Memory B cell (primary cell): ENCODE measurements at places on chromosomes 3 and 15.

- no peak for DNase-seq
These were observed 216.7 kb upstream of the CFAP20DC start for GRCh38 chr3:59266551-59266950.

DNA sequence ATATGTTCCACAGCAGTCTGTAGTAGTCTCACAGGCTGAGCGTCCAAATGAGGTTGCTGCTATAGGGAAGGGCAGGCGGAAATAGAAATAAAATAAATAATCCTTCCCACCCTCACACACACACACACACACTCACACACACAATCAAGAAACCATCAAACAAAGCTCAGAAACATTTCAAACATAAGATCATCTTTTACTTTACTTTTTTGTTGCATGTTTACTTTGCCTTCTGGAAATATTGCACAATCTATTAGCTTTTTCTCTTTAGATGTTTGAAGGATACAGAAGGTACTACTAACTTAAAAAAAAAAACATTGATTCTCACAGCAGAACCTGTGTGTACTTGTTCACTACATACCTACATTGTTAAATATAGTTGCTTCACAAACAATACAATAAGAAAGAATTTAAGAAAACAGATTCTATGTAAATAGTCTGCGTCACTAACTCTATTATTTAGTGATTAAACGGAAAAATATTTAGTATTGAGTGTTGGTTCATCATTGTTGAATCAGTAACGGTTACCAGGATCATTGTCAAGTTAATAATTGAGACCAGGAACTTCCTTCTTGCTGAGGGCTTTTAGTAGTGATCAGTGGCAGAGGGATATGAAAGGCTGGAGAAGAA lies 20.5 kb downstream of the ALCAM start:
- DNase-seq: no peak

DNA sequence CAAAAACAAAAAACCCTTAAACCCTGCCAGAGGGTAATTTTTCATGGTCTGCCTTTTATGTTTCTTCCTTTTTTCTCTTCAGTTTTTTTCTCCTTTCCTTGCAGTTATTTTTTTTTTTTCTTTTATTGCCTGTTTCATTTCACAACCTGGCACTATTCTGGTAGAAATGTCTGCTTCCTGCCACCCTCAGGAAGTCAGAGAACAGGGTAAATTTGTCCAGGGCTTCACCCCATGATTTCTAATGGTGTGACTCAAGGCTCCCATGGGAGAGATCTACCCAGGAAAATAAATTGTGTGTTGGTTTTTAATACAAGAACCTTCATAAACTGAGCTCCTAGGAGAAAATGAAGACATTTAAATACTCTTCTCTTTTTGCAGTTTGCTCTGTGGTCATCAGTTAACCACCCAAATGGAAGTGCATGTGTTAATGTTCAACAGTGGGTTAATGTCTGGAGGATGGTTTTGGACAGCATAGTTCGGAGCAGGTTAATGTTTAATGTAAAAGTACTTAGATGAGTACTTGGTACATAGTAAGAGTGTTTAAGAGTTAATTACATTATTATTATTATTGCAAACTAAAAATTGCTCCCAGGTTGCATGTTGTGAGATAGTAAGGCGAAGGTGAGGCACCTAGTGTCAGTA lies 45.9 kb downstream of the CGNL1 start:
- no peak for DNase-seq

GRCh38 chr3:119156868-119157267 lies 10.9 kb downstream of the TEX55 start:
- DNase-seq: no peak

DNA sequence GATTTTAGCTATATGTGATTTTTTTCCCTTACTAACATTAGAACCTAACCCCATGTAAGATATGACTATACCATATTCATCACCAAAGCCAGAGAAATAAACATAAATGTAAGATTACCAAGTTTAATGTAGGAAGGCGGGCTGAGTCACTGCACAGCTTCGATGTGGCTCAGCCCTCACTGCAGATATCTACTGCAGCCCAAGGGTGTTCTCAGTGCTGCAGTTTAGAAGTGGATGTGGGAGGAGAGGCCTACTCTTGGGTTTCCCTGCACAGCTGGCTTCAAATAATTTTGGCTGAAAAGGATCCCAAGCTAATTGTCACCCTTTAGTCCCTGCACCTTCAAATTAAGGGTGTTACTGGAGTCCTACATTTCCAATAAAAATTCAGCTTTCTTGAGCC lies 9.3 kb downstream of the ARPP19 start:
- no peak for DNase-seq

- peak; percentile 99 for DNase-seq
These were observed 636 bp upstream of the STT3B start for GRCh38 chr3:31531992-31532586.

DNA sequence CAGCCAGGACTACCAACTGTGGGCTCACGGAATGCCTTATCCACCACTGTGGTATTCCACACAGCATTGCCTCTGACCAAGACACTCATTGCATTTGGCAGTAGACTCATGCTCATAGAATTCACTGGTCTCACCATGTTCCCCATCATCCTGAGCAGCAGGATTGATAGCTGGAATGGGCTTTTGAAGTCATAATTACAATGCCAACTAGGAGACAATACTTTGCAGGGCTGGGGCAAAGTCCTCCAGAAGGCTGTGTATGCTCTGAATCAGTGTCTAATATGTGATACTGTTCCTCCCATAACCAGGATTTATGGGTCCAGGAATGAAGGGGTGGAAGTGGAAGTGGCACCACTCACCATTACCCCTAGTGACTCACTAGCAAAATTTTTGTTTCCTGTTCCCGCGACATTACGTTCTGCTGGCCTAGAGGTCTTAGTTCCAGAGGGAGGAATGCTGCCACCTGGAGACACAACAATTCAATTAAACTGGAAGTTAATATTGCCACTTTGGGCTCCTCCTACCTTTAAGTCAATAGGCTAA lies 58.6 kb upstream of the CCDC80 start:
- no peak for DNase-seq

DNA sequence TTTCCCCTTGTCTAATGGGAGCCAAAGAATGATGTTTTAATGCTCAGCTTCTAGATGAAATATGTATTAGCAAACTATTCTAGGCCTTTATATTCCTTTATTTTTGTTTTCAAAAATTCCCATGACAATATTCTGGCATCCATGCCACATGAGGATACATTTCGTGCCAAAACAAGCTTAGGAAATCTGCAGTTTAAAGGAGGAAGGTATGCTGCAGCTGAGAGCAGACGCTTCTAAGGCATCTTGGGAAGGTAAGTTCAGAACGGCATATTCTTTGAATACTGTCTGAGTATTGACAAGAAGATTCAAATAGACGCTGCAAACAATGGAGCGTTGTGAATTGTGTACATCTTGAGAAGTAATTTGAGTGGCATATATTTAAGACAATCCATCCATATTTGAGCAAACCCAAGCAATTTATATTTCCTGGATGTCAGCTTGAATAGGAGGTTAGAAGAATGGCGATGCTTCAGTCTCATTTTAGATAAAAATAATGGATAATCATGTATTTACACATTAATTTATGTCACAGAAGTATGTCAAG lies 158.6 kb downstream of the RAP2B start:
- no peak for DNase-seq

DNA sequence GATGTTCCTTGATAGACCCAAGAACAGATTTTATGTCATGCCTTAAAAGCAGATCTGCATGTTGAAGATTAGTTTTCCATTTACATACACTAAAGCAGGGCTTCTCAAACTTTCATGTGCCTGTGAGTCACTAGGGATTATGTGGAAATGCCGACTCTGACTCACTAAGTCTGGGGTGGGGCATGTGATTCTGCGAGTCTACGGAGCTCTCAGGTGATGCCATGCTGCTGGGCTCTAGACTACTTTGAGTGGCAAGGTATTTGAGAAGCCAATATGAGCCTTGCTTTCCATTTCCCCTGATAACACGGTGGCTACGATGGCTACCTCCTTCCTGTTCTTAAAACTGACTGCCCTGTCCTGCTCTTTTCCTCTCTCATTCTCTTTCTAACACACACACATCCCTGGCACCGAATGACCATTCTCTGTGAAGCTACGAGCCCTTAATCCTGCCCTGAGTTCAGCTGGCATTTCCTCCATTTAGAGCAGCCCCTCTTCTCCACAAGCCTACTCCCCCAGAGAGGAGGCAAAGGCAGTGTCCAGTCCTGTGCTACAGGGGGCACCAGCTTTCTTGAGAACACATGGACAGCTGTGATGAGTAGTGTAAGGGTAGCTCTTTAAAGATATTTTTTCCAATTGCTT lies 39.7 kb upstream of the PYGO1 start:
- no peak for DNase-seq

DNA sequence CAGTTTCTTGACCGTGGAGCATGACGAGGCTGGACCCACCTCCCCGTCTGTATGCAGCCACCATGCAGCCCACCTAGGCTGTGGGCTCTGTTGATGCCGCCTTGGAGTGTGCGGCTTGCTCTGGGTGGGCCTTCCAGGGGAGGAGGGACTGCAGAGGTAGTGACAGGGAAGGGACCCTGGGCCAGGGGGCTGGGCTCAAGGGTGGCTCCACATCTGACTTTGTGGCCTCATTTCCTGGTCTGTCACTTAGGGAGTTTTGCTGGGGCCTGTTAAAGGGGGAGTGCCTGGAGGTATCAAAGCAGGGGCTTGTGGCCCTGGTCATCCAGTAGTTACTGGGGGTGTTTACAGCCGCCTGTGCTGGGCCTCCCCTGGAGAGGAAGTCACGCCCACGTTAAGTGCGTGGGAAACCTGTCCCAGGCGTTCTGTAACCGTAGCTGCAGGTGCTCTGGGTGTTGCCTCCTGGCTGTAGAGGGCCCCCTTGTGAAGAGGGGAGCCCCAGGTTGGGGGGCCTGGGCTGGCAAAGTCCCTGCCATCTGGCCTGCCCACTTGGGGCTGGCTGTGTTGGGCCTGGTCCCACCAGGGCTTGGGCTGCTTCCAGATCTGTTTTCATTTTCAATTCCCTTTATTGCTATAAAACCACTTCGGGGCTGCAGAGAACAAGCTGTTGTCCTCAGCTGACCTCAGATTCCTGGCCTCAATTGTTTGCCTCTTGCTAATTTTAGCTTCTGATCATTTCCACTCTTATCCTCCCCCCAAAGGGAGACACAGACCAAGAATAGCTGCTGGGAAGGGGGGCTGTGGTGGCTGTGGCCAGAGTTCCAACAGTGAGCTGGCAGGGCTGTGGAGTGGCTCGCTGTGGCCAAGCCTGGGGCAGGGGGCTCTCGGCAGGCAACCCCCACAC lies 26.5 kb downstream of the KLF13 start:
- no peak for DNase-seq

DNA sequence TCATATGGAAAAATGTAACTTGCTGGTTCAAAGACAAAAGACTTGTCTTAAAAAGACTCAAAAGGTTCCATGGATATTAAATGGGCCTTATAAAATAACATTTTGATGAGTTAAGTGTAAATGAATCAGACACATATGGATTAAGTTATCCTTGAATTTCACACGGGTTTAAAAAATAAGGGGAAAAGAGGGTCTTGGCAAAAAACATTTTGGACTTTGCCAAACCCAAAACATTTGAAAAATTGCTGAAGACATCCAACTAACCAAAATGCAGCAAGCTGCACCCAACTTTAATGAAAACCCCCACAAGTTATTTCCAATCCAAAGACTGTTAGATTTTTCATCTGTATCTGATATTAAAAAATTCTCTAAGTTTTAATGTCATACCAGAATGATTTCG lies 200.7 kb downstream of the MEIS2 start:
- DNase-seq: no peak

GRCh38 chr3:145721273-145721805 lies 439.6 kb downstream of the PLOD2 start:
- no peak for DNase-seq

DNA sequence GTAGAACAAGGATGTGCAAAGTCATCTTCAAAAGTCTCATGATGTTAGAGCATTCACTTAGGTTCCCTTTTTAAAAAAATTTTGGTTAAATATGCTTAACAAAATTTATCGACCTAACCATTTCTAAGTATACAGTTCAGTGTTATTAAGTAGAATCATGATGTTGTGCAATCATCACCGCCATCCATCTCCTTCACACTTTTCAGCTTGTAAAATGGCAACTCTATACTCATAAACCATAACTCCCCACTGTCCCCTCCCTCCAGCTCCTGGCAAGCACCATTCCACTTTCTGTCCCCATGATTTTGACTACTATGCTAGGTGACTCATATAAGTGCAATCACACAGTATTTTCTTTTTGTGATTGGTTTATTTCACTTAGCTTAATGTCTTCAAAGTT lies 895.0 kb downstream of the TBL1XR1 start:
- no peak for DNase-seq

- DNase-seq: no peak
These were observed 17.0 kb upstream of the OR5K1 start for GRCh38 chr3:98445949-98446406.

GRCh38 chr15:29813009-29813408 lies 9.3 kb downstream of the TJP1 start:
- no peak for DNase-seq

DNA sequence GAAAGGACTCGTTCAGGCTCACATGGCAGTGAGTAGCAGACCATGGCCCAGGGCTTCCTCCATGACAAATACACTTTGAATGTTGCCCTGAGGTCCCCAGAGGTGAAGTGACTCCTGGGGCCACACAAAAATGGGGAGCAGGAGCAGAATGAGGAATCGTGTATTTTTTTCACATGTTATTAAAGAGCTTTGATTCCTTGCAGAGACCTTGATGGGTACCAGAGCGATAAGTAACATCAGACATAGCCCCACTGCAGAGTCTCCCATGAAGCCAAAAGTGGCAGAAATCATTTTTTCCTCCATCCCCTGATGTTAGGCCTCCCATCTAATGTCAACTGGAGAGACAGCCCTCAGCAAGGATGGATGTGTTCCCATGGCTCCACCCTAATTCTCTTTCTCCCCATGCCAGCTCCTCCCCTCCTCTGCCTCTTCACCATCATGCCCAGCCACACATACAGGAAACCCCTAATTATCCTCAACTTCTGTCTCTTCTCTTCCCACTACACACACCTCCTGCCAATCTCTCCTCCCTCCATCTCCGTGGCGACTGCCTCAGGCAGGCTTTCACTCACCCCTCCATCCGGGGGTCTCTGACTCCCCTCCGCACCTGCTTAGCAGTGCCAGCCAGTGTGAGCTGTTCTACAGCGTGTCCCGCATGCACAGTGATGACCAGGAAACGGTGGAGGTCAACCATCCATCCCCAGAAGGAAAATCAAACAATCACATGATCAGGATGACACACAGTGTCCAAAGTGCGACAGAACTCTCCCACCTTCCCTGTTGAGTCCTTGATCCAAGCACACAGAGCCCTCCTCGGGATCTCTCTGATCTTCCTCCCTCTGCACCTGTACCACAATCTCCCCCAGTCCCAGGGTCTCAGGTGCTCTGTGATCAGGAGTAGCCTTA lies 7.1 kb upstream of the SSUH2 start:
- DNase-seq: no peak

DNA sequence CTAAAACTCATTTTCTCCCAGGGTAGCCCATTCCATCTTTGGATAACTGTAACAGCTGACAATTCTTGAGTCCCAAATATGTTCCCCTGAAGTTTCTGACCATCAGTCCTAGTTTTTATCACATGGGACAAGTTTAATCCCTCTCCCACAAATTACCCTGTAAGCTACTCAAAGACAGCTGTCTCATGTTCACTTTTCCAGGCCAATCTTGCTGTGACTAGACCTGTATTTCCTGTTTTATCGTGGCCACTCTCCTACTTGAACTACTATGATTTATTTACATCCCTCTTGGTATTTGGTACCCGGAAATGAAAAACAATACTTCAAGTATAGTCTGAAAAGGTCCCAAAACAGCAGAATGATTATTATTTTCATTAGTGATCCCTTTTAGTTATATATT lies 95.1 kb upstream of the MEX3B start:
- no peak for DNase-seq

- no peak for DNase-seq
These were observed 14.3 kb upstream of the LTF start for GRCh38 chr3:46479021-46479420.

GRCh38 chr3:131540143-131540542 lies 37.4 kb upstream of the MRPL3 start:
- no peak for DNase-seq
